Kasumi-1 (cell line): ENCODE measurements at places on chromosomes 7 and 10.
A peak's percentile ranks its signal among the peaks of the same experiment; 100 is the strongest.

- DNase-seq = no peak
Measured at GRCh38 chr10:116787053-116787659, 44.8 kb upstream of the HSPA12A start.

- no peak for DNase-seq
Measured at GRCh38 chr7:149462101-149462520, 1.2 kb upstream of the ZNF777 start.

GRCh38 chr10:123958241-123958640 lies 66.6 kb upstream of the CPXM2 start:
- no peak for DNase-seq

DNA sequence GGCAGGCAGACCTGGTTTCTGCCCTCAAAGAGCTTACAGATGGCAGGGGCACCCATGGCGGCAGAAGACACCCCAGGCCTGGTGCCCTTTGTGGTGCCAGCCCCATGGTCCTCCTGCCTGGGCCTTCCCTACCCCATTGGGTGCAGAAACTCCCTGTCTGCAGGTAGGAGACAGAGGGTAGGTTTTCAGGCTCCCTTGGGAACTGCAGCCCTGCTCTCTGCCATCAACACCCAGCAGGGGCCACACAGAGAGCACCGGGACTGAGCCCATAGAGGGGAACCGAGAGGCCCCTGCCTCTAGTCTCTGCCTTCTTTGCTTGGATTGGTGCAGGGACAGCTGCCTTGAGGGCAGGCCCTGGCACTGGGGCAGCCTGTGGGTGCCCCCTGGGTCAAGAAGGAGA lies 52.6 kb downstream of the GTF2IRD1 start:
- no peak for DNase-seq

DNA sequence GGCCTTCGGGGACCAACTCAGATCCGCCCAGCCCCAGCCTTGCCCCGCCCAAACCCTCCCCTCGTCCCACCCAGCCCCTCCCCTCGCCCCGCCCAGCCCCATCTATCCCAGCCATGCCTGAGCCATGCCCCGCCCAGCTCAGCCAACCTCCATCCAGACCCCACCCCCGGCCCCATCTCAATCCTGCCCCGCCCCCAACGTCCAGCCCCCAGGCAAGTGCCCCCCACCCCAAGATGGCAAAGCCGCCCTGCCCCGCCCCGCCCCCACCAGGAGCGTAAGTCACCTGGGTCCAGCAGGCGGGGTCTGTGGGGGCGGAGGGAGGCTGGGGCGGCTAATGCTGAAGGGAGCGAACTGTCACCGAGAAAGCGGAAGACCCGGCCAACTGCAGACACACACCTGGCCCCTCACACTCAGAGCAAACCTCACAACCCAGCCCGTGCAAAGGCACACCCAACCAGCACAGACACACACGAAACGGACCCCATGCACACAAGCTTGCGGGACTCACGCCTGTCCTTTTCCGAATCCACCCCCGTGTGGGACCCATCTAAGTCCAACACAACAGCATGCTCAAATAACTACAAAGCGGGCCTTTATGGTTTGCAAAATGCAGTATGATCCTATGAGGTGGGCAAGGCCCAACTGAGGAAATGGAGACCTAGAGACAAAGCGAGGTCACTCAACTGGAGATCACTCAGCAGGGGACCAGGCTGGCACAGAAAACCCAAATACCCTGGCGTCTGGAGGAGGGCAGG lies 11.5 kb upstream of the OGA start:
- DNase-seq = peak; percentile 57

- no peak for DNase-seq
Measured at GRCh38 chr7:118109607-118110006, 74.4 kb upstream of the LSM8 start.

GRCh38 chr10:70558871-70559810 lies 43.4 kb downstream of the PRF1 start:
- peak; percentile 93 for DNase-seq

DNA sequence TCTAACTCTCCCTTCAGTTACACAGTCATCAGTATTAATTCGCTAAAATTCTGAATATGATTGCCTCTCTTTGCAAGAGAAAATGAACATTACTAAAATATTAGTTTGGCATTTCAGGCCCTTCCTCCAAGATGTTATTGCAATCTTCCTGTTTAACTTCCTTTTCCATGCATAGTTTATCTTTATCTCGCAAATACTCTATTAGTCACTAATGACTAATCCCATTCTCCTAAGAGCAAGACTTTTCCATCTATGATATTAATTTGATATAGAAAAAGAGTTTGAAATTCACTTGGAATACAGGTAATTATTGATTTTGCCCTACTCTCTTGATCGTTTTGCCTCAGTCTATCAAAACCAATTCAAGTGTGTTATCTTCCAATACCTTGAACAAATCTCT lies 41.8 kb upstream of the SEMA3A start:
- no peak for DNase-seq

DNA sequence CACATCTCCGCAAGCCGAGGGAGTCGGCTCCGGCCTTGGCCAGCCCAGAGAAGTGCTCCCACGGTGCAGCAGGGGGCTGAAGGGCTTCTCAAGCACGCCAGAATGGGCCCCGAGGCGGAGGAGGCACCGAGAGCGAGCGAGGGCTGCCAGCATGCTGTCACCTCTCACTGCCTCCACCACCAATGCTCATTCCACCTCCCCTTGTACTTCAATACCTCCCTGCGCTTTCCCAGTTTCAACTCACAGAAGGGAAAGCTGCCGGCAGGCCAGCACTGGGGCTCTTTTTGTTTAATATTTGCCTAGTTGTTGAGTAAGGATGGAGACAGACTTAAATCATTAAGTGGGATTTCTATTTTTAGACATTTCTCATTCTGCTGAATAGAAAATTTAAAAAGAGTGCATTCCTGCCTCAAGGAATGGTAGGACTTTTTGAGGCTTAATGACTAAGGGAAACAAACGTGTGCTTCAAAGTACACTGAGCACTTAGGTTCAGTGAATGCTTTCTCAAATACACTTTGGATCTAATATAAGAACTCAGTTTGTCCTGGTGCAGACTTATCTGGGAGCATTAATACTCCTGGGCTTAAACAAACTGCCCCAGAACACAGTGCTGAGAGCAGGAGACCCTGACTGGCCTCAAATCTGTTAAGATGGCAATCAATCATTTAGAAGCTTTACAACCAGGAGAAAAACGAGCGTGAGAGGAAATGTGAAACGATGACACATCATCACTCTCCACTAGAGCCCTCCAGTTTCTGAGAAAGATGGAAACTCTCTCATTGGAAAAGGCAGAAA lies 131.2 kb downstream of the RALA start:
- DNase-seq = no peak

- no peak for DNase-seq
Measured at GRCh38 chr10:49502358-49502757, 36.6 kb downstream of the ERCC6 start.

DNA sequence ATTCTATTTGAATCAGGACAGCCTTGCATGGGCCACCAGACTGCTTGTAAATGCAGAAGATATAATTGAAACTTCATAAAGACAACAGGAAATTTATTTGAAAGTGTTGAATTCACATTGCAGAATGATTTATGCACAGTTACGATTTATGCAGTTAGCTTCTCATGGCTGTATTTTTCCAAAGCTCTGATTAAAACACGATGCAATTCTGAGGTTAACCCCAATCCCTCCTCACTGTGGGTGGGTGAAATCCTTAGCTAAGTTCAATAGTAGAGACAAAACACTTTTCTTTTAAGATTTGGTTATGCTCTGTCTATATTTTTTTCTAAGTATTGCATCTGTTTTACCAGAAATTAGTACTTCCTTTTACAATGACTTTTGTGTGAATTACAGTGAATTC lies 728.8 kb upstream of the IGFBP3 start:
- no peak for DNase-seq

DNA sequence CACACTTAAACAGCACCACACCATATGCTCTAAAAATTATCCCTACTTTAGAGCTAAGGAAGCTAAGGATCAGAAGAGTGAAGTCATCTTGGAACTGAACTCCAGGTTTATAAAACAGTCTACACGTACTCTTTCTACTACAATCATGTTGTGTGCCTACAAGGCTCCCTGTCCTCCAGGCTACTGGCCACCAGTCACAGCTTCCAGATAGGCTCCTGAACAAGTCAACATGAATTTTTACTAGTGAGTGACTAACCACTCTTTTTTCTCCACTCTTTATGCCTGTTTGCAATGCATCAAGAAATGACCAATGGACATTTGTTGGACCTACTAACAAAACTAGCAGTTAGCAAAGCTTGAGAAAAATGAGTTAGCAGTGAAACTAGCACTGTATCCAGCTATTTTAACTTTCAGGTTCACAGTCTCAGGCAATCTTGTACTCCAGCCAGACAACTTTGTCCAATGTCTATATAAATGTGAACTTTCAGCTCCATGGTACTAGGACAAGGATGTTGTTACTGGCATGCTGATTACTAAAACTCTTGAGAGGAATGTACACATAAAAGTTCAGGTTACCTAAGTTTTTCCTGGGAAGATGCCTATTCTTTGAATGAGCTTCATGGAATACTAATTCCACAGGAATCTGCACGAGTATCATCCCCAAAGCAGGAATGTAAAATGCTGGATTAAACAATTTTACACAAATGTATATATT lies 180.0 kb downstream of the BTAF1 start:
- no peak for DNase-seq

DNA sequence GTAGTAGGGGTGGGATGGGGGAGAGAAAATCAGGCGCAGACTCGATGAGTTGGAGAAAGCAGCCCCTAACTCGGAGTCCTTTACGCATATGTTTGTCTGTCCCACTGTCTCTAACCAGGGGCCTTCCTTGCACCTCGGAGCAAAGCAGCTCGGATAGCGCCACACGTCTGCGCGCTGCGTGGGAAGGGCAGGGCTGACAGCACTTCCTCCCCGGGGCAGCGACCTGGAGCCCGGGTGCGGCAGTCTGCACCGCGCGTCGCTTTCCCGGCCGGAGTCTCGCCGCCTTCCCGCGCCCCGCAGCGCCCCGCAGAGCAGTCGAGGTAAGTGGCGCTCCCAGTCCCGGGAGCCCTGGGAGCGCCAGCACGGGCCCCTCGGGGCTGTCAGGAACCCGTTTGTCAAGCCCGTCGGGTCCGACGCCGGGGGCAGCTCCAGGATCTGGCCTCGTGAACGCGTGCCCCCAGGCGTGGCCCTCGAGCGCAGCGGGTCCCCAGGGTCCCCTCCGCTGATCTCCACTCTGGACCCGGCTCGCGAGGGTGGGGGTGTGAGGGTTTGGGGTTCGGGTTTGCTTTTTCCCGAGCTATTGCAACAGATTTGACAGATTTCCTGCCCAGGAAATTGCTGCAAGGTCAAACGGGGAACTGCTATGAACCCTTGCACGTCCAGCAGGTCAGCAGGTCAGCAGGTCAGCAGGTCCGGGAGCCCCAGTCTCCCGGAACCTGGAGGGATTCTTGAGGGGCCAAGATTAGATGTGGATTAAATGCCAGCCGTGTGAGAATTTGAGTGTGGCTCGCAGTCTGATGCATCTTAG lies 597 bp downstream of the APBB1IP start:
- DNase-seq = no peak

DNA sequence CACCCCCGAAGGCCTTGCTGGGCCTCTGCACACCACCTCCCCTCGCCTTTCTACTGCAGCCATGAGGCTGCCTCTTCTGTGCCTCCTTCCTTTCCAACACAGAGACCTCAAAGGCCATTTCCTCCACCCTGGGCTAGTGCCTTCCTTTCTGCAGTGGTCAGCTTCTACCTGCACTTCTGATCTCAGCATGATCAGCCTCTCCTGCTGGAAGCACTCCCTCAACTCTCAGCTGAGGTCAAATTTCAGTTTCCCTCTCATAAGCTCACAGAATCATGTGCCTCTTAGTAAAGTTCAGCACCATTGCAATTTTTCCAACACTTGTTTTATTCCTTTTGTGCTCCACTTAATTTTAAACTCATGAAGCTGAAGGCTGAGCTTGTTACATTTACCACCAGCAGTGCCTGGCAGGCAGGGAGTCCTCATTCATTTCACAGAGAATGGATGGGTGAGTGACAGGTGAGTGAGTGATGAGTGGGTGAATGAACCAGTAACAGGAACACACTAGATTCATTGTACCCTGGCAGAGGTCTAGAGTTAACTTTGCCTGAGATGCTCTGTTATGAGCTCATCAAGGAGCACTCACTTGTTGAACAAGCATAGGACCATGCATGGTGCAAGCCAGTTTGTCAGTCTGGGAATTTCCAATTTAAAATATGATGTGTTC lies 124.0 kb upstream of the PRSS58 start:
- no peak for DNase-seq

GRCh38 chr7:66250711-66251110 lies 45.6 kb downstream of the TPST1 start:
- DNase-seq = no peak

DNA sequence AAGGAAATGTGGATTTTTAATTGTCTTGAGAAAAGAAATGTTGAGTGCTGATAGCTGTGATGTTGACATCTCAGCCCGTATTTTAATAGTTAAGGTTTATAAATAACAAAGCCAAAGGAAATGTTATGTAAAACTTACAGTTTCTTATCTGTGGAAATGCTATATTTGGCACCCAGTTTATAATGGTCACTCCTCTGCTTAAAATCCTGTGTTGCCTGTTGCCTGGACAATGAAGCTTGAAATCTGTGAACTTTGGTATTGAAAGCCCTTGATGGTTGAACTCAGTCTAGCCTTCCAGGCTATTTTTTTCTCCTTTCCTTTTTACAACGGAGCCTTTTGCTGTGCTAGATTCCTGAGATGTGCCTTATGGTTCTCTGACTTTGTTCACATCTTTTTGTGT lies 46.5 kb downstream of the MCU start:
- no peak for DNase-seq

GRCh38 chr10:132135053-132135872 lies 51.5 kb upstream of the DPYSL4 start:
- DNase-seq = no peak

GRCh38 chr7:85021101-85021704 lies 165.7 kb downstream of the SEMA3D start:
- DNase-seq = peak; percentile 33

GRCh38 chr10:32940321-32941301 lies 17.4 kb downstream of the ITGB1 start:
- peak; percentile 35 for DNase-seq

GRCh38 chr7:128459394-128459878 lies 3.8 kb downstream of the HILPDA start:
- peak; percentile 77 for DNase-seq

- DNase-seq = no peak
Measured at GRCh38 chr10:119505588-119506315, 36.8 kb downstream of the RGS10 start.

GRCh38 chr10:131655101-131655849 lies 245.5 kb upstream of the PPP2R2D start:
- DNase-seq = no peak

GRCh38 chr10:86128360-86128759 lies 238.2 kb downstream of the GRID1 start:
- no peak for DNase-seq

- no peak for DNase-seq
Measured at GRCh38 chr10:93856349-93857145, 37.2 kb upstream of the SLC35G1 start.

- DNase-seq = peak; percentile 74
Measured at GRCh38 chr10:47311932-47312662, 10.2 kb upstream of the GDF2 start.
